ENCODE measurements at places on chromosomes 6 and 20. TPM values are rescaled to one million over a fixed set of nuclear protein-coding genes. Genes with fewer than 3 reads are reported as not detected.

MAFB gene
- 10.8 TPM for total RNA-seq

EPHA7 gene
- total RNA-seq = 12.4 TPM

SAMD5 gene
- 12.6 TPM for total RNA-seq

CGA gene
- not detected for total RNA-seq

L3MBTL1 gene
- total RNA-seq = 44.3 TPM

RNF182 gene
- 4.2 TPM for total RNA-seq

LPIN3 gene
- 21.3 TPM for total RNA-seq

MAS1 gene
- total RNA-seq = not detected

DOK5 gene
- 3.7 TPM for total RNA-seq

TMEM242 gene
- total RNA-seq = 12.3 TPM

ENPP5 gene
- total RNA-seq = 8.7 TPM

PGC gene
- not detected for total RNA-seq

SLCO4A1 gene
- 4.3 TPM for total RNA-seq

ADTRP gene
- 3.8 TPM for total RNA-seq

ELOVL2 gene
- total RNA-seq = 1.6 TPM

CDKAL1 gene
- 22.6 TPM for total RNA-seq

CLVS2 gene
- total RNA-seq = 0.11 TPM

UBE2C gene
- 48.1 TPM for total RNA-seq

All from mesothelial cell of epicardium (in vitro differentiated cells).